Ovary (tissue), 10 donors: ENCODE measurements at places on chromosomes 16 and 17. TPM values are rescaled to one million over a fixed set of nuclear protein-coding genes. Genes with fewer than 3 reads are reported as not detected.

DNA sequence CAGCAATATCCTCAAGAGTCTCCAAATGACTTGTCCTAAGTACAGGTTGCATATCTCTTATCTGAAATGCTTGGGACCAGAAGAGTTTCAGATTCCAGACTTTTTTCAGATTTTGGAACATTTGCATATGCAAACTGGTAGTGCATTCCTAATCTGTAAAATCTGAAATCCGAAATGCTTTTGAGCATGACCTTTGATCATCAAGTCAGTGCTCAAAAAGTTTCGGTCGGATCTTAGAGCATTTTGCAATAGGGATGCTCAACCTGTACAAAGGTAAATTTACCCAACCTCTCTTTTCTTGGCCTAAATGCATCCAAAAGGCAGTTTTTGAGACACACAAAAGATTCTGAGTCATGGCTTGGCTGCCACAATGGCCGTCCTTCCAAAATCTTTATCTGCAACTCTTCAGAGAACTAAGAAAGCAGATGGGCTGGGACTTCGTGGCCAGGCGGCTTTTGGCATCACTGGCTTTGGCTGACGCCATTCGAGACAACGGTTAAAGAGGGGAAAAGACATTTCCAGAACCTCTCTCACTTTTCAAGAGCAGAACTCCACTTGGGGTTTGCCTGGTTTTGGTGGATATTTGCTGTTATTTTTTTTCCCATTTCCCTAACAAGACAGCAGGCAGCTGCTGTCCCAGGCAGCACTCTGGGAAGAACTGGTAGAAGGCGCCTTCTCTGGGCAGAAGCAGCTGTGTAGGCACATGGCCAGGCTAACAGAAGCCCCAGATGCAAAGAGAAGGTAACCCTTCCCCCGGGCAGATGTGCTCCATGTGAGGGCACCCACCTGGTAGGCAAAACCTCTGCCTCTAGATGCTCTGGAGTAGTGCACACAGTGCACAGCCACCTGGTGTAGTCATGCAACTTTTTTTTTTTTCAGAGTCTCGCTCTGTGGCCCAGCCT, 8.9 kb downstream of the CPPED1 start:
- DNase-seq = peak; percentile 44

GRCh38 chr17:1852327-1852726, 22.5 kb downstream of the RPA1 start:
- DNase-seq = no peak

GRCh38 chr17:27203241-27203640, 90.7 kb upstream of the WSB1 start:
- DNase-seq = no peak

- DNase-seq = no peak
Observed at GRCh38 chr17:44071198-44071520, 624 bp downstream of the G6PC3 start.

- DNase-seq = no peak
Observed at GRCh38 chr16:15703029-15703736, 53.1 kb downstream of the NDE1 start.

- DNase-seq = peak; percentile 93
Observed at GRCh38 chr17:75749545-75750389, 15.2 kb downstream of the GALK1 start.

The C16orf89 gene
- 0.57 TPM for polyA plus RNA-seq

The KCNJ2 gene
- polyA plus RNA-seq = 1.6 TPM

The EMP2 gene
- polyA plus RNA-seq = 43.8 TPM
